ENCODE measurements at places on chromosomes 13 and 19. TPM values are rescaled to one million over a fixed set of nuclear protein-coding genes. Genes with fewer than 3 reads are reported as not detected.

Gene TUBA3C
- not detected for total RNA-seq

Gene ZNF382
- 21.2 TPM for total RNA-seq

Gene TTYH1
- 6.0 TPM for total RNA-seq

Gene SIN3B
- 112 TPM for total RNA-seq

Gene RXFP2
- total RNA-seq, result 0.45 TPM

Data from mesothelial cell of epicardium (in vitro differentiated cells).